ENCODE measurements at places on chromosomes 16 and 17.

DNA sequence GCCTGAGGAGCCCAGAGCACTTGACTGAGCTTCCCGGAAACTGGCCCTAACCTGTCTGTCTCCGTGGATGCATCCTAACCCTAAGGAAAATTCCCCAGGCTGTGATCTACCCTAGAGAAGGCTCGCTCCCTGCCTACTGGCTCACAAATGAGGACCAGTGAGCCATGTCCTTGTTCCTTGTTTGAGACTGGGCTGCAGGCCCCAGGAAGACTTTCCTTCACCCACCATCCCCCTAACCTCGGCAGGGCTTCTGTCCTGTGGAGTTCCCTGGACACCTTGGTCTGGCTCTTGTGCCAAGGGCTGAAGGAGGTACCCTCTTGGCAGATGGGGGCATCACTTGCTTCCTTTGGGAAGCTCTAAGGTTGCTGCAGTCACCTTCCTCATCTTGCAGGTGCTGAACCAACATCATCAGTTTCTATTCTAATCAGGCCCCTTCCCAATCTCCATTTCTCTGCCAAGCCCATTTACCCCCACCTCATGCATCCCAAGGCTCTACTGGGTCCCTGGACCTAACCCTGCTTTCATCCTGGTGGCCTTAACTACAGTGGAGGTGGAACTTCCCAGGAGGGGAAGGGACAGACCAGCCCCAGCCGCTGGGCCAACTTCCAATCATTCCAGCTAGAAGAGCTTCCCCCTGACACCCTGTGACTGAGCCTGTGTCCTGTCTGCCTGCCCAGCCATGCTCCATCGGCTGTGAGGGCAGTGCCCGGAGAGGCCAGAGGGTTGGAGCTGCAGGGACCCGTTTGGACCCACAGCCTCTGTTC is 12.4 kb downstream of the RNF40 start:
- DNase-seq: no peak

DNA sequence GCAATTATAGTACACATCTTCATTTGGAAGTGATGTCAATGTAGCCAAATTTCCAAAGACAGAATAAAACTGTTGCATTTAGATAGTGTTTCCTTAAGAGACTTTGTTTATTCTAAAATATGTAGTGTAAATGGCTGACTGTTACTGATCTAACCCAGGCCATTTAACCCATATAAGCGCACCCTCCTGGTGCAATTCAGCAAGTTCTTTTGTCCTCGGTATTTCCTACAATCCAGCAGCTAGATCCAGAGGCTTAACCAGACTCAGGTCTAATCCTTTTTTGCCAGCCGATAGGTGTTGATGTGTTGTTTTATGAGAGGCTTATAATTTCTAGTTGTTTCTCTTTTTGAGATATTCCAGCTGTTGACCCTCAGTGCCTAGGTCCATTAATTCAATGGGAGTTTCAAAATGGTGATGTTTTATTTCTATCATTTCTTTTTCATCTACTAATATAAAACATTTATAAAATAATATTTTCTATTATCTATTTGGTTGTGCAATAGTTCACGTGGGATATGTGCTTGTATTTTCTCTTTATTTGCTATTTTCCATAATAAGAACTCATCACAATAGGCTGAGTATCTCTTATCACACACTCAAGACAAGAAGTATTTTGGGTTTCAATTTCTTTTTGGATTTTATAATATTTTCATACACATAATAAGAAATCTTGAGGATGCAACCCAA is 14.5 kb downstream of the ABCA9 start:
- DNase-seq: no peak

GRCh38 chr16:63192980-63193379 is 1156.7 kb upstream of the CDH8 start:
- no peak for DNase-seq

DNA sequence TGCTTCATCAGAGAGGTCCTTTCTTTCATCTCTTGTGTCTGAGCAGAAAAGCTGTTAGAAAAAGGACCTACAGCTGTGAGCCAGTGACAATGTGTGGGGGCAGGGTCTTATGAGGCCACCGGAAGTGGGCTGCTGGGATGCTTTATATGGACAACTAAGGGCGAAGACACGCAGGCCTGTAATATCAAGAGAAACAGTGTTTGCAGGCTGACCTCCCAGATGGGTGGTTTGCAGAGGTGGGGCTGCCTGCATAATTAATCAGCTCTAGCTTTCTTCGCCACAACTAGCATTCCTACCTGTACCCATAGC is 30.4 kb upstream of the SALL1 start:
- DNase-seq: no peak

DNA sequence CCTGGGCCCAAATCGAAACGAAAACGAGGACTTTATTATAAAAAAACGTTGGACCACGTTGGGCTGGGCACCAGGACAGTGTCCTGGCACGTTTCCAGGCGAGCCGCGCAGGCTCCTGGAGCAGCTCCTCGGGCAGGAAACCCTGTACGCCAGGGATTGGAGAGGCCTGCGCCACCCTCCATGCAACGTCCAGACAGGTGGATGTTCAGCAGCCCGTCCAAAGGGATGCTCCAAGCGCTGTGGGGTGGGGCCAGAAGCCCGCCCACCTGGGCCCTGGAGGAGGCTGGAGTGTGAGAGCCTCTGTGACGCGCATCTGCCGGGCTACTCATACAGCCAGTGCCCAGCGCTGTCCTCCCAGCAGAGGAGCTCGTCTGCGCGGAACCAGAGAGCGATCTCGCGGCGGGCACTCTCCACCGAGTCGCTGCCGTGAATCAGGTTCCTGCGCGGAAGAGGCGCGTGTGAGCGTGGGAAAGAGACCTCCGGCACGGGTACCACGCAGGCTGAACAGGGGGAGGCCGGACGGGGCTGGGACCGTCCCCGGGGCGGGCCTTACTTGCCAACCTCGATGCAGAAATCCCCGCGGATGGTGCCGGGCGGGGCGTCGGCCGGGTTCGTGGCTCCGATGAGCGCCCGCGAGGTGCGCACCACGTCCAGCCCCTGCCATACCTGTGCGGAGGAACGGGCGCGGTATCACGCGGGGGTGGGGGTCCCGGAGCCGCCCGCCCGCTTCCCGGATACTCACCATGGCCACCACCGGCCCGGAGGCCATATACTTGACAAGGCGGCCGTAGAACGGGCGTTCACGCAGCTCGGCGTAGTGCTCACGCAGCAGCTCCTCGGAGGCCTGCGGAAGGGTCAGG is 785 bp downstream of the NME3 start:
- DNase-seq: no peak
